ENCODE measurements at places on chromosomes 11 and 22.
A peak's percentile ranks its signal among the peaks of the same experiment; 100 is the strongest.

DNA sequence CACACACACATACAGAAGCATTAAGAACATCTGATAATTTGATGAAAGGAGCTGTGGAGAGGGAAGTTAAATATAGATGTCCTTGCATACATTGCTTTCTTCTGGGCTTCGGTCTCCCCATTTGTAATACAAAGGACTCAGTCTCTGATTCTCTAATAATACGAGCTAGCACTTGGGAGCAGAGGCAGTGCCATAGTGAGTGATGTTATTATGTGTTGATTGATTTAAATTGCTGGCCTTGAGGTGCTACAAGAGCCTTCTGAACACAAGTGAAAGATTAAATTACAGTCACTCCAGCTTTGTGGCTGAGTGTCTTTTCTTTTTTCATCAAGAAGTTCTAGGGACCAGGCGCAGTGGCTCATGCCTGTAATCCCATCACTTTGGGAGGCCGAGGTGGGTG is 61.5 kb upstream of the HMGXB4 start:
- DNase-seq, result no peak

GRCh38 chr11:33891714-33892327 is at the start of gene LMO2:
Gene LMO2, minus strand, starts transcription at chr11:33892076. Its CDS starts 22,360 bp downstream, at chr11:33869716.
- no peak for DNase-seq

GRCh38 chr11:65863889-65864705 is 3.9 kb downstream of the MUS81 start:
- no peak for DNase-seq

GRCh38 chr11:66386171-66387069 is 14.9 kb upstream of the SLC29A2 start:
- peak; percentile 64 for DNase-seq

- no peak for DNase-seq
These were observed 118.7 kb downstream of the PGR start for GRCh38 chr11:101010899-101011298.

- DNase-seq, result no peak
These were observed 30.1 kb upstream of the OAF start for GRCh38 chr11:120180551-120181232.
